Left renal pelvis (tissue), 4 donors: ENCODE measurements at places on chromosomes 4 and X. TPM values are rescaled to one million over a fixed set of nuclear protein-coding genes. Genes with fewer than 3 reads are reported as not detected.

DNA sequence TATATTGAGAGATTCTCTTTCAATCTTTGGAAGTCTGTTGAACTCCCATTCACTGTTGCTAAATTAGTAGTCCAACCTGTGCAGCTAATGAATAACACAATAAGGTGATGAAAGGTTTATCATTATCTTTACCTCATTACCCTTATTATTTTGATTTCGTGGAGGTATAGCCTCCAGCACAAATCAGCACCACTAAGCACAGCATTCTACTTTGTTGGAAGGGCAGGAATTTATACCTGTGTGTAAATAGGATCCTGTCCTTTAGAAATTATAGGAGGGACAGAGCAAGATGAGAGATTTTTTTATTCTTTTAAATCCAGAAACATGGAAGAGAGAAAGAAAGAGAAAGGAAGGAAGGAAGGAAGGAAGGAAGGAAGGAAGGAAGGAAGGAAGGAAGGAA is 454.1 kb downstream of the PDGFC start:
- DNase-seq, result no peak

- DNase-seq, result no peak
Measured at GRCh38 chr4:15398001-15398400, 29.8 kb upstream of the C1QTNF7 start.

GRCh38 chr4:158008551-158009218 is 164.1 kb downstream of the GASK1B start:
- no peak for DNase-seq

DNA sequence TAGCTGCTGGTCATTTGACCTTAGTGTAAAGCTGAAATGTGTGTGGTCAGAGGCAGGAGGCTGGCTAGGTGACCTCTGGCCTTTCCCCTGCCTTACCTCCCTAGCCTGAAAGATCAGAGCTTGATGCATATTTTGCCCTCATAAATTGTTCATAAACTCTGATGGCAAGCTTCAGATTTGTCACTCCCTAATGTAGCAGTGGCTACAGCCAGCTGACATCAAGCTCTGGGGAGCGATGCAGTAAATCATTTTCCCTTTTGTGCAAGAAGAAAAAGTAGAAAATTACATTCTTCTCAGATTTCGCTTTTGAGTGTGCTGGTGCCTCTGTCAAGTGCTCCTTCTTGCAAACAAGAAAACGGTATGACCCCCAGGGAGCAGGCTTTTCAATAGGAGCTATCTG is 87.7 kb upstream of the MAGEA4 start:
- DNase-seq, result no peak

DNA sequence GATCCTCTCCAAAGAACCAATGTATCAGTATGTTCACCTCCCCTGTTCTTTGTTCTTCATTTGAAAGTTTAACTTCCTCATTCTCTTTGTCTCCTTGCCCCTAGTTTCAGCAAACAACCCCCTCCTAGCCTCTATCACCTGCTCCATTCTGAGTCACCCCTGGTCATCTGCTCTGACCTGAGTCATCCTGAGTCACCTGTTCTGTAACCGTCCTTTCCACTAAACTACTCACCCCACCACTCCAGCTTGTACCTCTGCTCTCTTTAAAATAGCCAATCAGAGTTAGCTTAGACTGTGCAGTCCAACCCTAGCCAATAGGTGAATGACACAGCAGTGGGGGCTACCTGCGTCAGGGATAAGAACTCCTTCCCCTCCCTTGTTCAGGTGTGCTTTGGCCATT is 249.8 kb upstream of the AADAT start:
- no peak for DNase-seq

DNA sequence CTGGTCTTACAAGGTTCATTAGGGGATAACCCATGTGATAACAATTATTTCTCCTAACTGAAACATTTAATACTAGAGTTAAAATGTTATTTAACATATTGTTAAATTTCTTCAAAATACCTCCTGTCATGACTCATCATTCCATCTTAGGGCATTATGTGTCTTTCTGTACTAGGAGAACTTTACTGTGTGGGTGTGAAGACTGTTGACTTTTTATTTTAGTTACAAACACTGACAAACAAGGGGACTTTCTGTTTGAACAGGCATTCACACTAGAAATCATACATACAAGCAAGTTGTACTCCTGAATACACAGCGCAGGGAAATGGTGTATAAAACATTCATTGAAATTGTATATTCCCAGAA is 175.9 kb downstream of the FBXW7 start:
- no peak for DNase-seq

DNA sequence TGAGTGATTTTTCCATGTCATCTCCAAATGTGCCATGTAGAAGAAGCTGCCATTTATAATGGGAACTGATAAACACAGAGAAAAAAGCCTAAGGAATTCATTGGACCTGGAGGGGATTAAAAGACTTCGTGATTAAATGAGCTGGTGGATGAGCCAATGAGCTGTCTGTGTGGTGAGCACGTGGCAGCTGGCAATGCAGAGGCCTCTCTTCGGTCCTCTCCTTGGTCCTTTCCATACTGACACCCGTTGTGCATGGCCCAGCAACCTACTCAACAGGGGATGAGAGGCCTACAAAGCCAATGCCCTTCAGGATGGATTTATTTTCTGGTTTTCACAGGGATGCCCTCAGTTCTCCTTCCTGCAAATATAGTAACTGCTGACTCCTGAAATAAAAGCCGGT is 87.7 kb upstream of the STS start:
- no peak for DNase-seq

DNA sequence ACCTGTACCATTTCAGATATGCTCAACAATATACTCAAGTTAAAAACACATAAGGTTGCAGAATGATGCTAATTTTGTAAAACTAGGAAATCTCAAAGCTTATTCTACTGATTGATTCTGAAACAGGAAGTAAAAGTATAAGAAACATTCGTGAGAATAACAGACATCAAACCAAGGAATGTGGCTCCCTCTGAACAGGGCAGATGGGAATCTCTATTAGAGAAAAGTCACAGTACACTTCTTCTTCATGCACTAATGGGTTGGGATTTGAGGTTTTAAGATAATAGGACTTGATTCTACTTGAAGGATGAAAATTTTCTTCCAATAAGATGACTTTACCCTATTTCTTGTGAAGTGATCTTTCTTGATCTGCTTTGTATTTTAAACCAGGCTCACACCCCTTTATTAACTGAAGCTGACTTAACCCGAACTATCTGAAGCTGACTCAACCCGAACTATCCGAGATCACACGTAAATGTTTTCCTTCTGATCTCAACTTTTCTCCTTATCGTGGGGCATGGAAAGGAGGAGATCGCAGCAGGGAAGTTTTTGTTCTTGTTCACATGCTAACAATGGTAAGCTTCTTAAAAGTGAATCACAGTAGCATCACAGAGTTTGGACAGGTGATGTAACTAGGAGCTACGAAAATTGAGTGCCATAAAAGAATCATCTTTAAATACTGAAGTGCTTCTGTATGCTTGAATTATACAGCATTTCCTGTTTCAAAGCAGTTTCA is 363.1 kb upstream of the ZFP42 start:
- DNase-seq, result no peak

Gene SNCA
- polyA plus RNA-seq, result 101 TPM

Gene COL25A1
- 28.5 TPM for polyA plus RNA-seq

Gene SPIN2B
- polyA plus RNA-seq, result 19.6 TPM

Gene ZBTB49
- polyA plus RNA-seq, result 8.5 TPM

Gene UBA1
- polyA plus RNA-seq, result 164 TPM

Gene ZNF630
- polyA plus RNA-seq, result 4.1 TPM

Gene LRCH2
- 13.9 TPM for polyA plus RNA-seq
